ENCODE measurements at places on chromosomes 2 and 18. TPM values are rescaled to one million over a fixed set of nuclear protein-coding genes. Genes with fewer than 3 reads are reported as not detected.

DNA sequence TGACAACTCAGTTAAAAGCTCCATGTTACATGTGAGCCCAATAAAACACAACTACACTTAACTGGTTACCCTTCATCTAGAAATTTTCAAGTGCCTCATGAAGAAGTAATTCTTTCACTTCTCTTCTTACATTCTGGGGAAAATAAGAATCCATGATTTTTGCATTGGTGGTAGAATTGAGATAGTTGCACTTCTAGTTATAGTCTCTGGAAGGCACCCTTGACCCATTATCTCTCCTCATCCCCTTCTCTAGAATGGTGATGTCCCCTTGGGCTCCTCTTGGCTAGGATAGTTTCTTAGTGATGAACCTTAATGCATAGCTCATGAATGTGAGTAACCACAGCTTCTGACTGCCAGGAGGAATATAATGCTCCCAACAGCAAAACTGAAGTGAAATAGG lies 3.6 kb downstream of the LGALSL start:
- no peak for DNase-seq
- peaks cover 4% of the 10 kb centered on the region for H3K4me1 ChIP-seq
- H3K27ac ChIP-seq: no peak overlapping the region
- H3K36me3 ChIP-seq: no peaks in the 10 kb centered on the region
- H3K27me3 ChIP-seq: no peaks in the 10 kb centered on the region
- no peak overlapping the region for H3K4me3 ChIP-seq

The ANKRD30BL gene
- total RNA-seq: 1.4 TPM

- peaks cover 3% of the 10 kb centered on the region for H3K4me1 ChIP-seq
- no peak overlapping the region for H3K4me3 ChIP-seq
- H3K36me3 ChIP-seq: no peaks in the 10 kb centered on the region
- no peak overlapping the region for H3K27ac ChIP-seq
Measured at GRCh38 chr2:168155680-168156079, 91.7 kb downstream of the STK39 start.

The EVX2 gene
- not detected for total RNA-seq

The CDH19 gene
- 3.5 TPM for total RNA-seq

The EMILIN1 gene
- 183 TPM for total RNA-seq

The BOLL gene
- total RNA-seq: not detected

DNA sequence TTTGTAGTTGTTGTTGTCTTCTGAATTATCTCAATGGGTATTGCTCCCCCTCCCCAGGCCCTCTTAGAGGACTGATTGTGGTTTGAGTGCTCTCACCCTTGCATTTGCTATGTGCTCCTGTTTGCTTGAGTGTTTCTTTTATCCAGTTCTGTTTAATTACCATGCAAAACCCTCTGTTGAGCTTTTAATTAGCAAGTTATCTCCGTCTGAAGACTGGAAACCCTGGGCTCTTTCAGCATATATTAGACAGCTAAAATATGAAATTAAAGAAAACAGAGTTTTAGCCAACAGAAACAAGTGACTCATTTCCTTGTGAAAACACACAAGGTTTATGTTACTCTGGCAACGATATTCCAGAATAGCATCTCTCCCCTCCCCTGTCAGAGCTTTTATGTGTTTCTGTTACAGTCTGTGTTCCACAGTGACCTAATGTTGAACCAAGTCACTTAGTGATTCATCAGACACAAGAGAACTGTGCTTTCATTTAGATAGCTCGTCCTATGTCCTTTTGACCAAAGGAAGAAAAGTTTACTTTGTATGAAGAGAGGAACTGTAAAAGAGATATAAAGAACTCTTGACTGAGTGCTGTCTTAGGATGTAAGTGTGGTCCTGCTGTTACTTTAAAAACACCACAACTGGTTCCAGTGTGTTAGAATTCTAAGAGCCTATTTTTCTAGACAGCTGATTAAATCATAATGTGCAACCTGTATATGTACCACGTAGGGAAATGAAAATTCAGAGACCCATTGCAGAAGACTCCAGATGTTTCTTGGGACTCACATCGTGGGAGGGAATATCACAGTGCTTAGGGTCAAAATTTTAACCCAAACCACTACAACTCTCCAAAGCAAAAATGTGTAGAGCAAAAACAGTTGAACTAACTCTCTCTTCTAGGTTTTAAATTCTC lies 172.8 kb upstream of the RBMS1 start:
- peaks cover 3% of the 10 kb centered on the region for H3K4me1 ChIP-seq
- H3K36me3 ChIP-seq: no peaks in the 10 kb centered on the region
- no peaks in the 10 kb centered on the region for H3K27me3 ChIP-seq
- peak overlapping the region; percentile 23 for H3K4me3 ChIP-seq

DNA sequence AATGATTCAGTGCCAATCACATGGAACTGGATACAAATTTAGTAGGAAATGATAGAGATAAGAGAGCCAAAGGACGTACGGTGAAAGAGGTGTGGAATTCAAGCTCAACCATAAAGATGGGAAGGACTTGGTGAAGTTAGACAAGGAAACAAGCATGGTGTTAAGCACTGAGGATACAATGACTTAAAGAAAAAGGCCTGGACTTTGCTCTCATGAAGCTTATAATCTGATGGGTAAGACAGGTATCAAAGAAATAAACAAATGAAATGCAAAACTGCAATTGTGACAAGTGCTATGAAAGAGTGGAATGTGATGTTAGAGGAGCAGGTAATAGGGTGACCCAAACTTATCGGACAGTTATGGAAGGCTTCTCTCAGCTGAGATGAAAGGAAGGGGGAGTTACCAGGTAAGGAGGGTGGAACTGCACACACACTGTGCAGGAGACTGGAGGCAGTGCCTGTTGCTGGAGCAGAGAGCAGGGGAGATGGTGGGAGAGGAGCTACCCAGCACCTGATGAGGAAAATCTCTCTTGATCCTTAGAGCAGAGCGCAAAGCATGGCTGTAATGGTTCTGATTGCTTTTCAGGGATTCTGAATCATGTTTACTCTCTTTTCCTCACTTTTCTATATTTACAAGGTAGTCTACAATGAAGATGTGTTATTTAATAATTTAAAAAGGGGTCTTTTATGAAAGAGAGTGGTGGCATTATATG lies 107.6 kb upstream of the BZW1 start:
- no peak overlapping the region for H3K27ac ChIP-seq
- no peak for DNase-seq
- no peak overlapping the region for H3K4me3 ChIP-seq
- H3K36me3 ChIP-seq: no peaks in the 10 kb centered on the region
- H3K27me3 ChIP-seq: no peaks in the 10 kb centered on the region

DNA sequence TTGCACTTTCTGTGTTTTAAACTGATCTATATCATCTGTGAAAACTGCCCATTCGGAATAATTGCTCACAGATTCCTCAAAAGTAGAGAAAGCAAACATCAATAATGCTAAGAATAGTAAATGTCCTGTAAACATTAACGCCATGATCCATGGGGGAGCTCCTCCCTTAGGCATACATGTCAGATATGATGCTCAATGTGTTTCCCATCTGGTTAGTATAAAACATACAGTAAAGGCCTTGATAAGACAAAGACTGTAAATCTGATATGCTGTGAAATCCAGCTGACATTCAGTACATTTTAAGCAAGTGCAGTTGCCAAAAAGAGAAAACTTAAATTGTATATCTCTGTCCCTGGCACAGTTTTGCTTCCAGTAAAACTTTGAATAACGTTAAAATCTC lies 2.1 kb downstream of the DSEL start:
- no peak overlapping the region for H3K4me3 ChIP-seq
- H3K27me3 ChIP-seq: no peaks in the 10 kb centered on the region
- no peak overlapping the region for H3K27ac ChIP-seq
- H3K36me3 ChIP-seq: no peaks in the 10 kb centered on the region

The CTLA4 gene
- not detected for total RNA-seq

The LIMS4 gene
- total RNA-seq: 0.99 TPM

All from ovary (tissue), 10 donors.